AG04450 (cell line): ENCODE measurements at places on chromosomes 11 and 22.

GRCh38 chr11:111871693-111872161 is 346 bp upstream of the ALG9 start:
- DNase-seq, result no peak

DNA sequence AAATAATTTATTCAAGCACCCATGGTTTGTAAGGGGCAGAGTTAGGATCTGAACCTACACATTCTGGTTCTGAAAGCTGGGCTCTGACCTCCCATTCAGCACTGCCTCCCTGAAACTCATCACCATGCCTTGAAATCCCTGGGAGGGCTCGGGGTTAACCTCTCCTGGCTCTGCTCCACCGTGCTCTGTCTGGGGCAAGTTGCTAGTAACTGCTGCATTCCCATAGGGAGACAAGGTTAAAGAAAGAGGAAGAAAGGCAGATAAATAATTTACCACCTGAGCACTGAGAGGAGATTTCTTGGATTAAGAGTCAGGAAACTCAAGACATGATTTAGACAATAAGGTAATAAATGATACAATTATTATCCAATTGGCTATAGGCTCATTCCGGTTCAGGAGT is 199.3 kb downstream of the KIF18A start:
- no peak for DNase-seq

DNA sequence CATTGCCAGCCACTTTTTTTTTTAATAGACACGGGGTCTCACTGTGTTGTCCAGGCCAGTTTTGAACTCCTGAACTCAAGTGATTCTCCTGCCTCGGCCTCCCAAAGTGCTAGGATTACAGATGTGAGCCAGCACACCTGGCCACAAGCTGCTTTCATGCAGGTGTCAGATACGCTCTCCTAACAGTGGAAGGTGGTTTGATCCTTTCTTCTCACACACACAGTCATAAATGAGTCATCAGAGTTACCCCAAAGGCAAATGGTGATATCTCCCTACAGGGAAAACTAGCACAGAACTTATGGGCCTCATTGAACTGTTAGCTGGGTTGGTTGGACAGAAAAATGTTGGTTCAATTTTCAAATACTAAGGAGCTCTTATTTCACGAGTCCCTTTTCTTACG is 38.2 kb upstream of the UBASH3B start:
- no peak for DNase-seq

DNA sequence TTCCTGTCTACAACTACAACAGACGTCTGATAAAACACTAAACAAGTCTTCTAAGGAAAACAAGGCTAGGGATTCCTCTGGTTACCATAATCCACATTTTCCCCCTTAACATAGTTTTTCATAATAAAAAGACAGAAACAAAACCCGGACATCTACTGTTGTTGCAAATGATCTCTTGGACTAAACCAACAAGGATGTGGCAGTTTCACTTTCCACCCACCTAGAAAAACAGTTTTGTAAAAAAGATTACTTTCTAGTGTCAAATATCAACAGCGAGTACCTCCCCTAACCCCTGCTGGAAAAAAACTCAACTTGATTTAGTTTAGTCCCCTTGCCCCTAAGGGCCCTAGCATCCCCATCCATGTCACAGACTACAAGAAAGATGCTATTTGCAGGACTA is 5.4 kb downstream of the GNG3 start:
- DNase-seq, result no peak

DNA sequence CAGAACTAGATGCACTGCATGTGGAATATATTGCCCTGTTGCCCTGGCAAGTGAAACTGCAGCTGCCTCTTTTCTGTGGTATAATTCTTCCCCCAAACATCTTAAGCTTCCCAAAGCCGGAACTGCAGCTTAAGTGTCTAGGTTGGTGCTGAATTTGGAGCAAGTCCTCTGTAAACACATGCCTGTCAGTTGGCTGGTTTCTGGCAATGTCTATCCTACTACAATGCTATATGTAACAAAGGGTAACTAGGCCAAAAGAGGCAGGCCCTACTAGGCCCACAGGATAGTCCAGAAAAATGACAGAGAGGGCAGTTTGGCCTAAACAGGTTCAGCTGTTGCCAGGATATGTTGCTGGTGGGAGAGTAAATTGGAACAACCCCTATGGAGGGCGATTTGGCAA is 27.9 kb downstream of the ASCC2 start:
- DNase-seq, result no peak

DNA sequence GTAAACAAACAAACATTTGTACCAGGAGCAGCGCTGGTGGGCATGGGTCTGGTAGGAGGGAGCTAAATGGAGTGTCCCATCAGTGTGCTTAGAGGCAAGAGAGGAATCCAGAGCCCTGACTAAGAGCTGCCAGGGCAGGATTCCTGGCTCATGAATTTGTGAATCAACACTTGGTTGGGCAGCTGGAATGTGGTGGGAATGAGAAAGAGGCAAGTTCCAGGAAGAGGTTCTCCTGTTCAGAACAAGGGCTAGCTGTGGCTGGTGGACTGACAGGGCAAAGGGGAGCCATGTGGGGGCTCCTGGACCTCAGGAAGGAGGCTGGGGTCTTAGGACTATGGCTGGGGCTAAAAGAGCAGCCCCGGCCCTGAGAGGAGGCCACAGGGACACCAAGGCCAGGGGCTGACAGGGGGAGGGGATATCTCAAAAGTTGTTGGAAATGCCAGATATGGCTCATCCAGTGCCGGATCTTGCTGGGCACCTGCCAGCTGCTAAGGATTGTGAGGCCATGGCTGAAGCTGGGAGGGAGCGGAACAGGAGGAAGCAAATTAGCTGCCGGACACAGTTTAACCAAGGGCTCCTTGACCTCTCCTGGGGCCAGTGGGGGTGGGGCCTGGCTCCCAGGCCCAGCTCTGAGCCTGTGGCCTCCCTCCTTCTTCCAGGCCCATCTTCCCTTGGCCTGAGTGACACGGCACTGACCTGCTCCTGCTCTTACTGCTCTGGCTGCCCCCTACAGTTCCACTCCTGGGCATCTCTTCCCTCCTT is 14.6 kb upstream of the P2RY6 start:
- DNase-seq, result peak; percentile 73

DNA sequence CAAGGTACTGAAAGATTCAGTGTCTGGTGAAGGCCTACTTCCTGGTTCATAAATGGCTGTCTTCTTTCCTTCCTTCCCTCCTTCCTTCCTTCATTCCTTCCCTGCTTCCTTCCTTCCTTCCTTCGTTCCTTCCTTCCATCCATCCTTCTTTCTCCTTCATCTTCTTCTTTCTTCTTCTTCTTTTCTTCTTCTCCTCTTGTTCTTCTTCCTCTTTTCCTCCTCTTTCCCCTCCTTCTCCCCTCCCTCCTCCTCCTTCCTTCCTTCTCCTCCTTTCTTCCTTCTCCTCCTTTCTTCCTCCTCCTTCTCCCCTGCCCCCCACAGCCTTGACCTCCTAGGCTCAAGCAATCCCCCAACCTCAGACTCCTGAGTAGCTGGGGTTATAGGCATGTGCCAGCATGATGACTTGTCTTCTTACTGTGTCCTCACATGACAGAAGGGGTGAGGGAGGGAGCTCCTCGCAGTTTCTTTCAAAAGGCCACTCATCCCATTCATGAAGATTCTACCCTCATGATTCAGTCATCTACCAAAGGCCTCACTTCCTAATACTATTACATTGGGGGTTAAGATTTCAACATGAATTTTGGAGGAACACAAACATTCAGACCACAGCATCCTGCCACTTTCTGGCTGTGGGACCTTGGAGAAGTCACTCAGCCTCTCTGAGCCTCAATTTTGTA is 22.6 kb upstream of the CCDC134 start:
- DNase-seq, result no peak

DNA sequence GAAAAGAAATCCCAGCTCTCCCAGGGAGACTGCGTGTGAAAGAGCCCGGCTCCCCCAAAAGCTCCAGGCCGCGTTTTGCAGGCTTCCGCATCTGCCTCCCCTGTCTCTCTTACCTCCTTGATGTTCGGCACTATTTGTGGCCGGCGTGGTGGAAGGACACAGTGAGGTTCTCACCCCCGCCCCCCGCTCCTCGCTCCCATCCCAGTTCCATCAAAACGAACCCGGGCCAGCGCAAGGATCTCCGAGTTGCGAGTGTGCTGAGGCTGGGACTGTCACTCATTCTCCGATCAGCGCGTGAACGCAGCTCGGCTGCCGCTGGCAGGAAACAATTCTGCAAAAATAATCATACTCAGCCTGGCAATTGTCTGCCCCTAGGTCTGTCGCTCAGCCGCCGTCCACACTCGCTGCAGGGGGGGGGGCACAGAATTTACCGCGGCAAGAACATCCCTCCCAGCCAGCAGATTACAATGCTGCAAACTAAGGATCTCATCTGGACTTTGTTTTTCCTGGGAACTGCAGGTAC is at the start of gene NCAM1:
Gene NCAM1, plus strand, starts transcription at position 275 of the 523 bp plus-strand sequence.
- DNase-seq, result no peak

DNA sequence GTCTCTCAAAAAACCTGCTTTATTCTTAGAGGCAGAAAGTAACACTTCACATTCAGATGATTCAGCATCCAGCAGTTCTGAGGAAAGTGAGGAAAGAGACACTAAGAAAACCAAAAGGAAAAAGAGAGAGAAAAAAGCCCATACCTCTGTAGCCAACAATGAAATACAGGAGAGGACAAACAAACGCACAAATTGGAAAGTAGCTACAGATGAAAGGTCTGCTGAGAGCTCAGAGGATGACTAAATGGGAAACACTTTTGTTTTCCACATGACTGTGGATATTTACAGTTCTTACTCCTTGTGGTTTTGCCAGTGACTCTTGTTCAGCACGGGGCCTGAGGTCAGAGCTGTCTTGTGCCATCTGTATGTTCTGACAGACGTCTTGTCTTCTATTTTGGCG is 3.8 kb downstream of the TIMM8B start:
- no peak for DNase-seq

- DNase-seq, result no peak
Observed at GRCh38 chr11:119108857-119109221, 1.7 kb downstream of the C2CD2L start.

DNA sequence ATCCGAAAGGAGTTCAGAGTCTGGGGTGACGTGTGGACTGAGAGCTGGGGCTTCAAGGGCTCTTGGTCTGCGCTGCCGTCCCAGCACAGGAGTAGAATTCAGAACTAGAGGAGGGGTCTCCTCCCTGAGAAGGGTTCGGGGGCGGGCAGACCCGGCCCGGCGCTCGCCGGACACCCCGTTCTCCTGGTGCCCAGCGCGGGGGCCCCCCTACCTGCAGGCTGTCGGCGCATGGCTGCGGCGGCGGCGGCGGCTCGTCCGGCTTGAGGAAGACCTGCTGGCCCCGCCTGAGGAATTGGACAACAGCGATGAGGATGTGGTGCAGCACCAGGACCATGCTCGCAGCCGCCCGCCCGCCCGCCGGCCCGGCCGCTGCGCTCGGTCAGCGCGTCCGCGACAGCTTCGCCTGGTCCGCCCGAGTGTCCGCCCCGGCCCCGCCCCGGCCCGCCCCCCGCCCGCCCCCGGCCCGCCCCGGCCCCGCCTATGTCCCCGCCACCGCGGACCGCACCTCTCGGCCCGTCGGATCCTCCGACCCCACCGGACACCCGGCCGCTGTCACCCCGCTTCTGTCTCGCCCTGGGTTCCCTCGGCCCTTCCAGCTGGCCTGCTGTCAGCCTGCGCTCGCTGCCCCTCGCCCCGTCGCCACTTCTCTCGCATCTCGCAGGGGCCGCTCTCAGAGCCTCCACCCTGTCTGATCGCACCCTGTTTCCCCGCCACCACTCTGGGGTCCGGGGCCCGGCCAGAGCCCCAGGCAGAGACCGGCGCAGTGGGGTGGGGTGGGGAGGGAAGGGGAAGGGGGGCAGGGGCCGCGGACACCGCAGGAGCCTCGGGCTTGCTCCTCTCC is 32.0 kb downstream of the PDE2A start:
- DNase-seq, result no peak

- no peak for DNase-seq
Observed at GRCh38 chr11:21205205-21205604, 535.8 kb downstream of the NELL1 start.

DNA sequence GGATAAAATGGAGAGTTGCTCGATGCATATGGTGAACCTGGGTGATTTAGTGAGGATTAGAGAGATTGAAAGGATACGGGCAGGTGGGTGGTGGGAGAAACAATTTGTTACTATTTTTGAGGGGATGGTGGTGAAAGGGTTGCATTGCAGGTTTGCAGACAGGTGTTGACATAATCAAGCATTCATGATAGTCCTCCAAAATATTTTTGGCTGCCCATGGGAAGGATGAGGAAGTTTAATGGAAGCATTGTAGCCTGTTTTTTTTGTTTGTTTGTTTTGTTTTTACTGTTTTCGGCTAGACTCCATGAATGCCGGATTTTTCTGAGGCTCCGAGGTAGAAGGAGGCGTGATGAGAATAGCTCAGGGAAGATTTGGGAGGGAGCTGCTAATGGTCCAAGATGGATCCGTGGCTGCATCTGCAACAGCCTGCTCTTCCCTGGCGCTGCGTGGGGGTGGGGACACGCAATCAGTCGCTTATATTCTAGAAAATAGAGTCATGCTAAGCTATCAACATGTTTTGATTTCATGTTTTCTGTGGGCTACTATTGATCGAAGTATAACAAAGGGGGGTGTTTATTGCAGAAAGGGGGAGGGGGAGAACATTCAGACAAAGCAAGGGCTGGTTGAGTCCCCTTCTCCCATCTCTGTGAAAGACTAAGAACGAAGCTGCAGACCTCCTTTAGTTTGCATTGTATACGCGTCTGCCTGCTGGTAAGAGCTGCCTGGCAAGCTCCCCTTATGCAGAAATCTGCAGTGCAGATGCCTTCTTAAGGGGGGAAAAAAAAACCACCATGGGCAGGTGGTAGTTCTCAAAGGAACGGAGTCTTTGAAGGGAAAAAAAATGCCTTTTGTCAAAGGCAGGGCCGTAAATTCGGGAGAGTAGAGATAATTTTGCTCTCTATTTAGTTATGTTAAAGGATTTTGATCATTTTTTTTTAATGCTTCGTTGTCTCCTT is 1.0 kb downstream of the RTN3 start:
- no peak for DNase-seq

GRCh38 chr11:96235751-96236150 is 107.2 kb downstream of the MAML2 start:
- no peak for DNase-seq

DNA sequence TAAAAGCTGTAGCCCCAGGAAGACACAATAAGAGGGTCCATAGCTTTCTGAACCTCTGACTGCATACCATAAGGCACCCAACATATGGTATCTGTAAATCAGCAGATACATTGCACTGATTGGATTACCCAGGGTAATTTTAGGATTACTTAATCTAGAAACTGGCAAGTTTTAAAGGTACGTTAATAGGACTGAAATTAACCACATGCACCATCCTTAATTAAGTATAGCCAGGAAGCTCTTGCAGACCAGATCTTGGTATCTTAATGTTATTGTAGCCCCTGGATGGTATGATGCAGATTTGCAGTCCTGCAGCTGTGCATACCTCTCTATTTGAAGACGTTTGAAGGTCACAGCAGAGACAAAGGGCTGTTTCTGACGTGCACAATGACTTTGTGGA is 72.8 kb downstream of the ARHGAP42 start:
- DNase-seq, result no peak

DNA sequence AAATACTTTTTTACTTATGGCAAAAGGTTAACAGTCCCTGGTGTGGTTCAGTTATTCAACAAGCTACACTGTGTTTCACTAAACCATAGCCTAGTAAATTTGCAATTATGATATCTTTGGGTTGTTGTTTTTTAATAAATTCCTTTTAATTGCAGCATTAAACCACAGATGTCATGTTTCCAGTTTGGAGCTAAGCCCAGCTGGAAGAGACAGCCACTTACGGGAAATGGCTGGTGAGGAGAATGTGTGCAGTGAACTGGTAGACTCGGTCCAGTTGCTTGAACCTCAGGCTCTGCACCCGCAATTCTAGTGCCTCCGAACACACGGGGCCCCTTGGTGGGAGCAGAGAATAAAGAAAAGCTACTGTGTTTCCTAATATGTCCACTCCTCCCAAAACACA is 70.8 kb downstream of the WNT11 start:
- no peak for DNase-seq
